ENCODE measurements at places on chromosomes 4 and X. TPM values are rescaled to one million over a fixed set of nuclear protein-coding genes. Genes with fewer than 3 reads are reported as not detected.

DNA sequence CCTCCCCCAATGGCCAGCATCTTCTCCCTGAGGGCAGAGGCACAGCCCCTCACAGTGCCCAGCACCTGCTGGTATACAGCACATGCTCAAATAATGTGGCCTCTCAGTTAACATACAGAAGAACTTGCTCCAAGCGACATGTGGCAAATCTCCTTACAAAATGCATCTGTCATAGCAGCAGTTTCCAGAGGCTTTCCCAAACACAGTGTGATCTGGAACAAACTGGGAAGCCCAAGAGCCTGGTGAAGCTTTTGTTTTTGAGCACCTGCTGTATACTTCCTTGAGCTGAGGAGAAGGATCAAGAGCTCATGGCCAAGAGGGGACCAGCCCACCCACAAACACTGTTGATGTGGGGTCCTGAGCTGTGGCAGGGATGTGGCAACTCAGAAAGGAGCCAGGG, 34.8 kb upstream of the HTRA3 start:
- DNase-seq, result no peak

GRCh38 chr4:18961879-18962278, 940.3 kb upstream of the LCORL start:
- DNase-seq, result no peak

DNA sequence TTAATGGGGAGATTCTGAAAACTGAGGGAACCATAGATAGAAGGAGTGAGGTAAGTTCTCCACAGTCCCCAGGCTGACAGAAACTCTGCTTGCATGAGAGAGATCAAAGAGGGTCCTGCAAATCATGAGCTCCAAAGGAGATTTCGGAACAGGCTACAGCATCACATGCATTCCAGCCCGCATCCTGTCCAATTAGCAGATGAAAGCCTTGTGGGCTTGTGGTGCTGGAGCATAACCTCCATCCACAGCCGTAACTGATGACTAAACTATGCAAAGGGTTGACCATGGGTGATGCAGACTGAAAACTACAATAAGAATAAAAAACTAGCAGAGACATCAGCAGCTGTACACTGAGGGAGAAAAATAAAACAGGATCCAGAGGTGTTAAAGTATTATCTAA, 654.5 kb downstream of the TLL1 start:
- DNase-seq, result no peak

- DNase-seq, result no peak
These were observed 20.2 kb downstream of the ITGB1BP2 start for GRCh38 chrX:71321731-71322130.

USP53 gene
- 9.8 TPM for polyA plus RNA-seq

DNA sequence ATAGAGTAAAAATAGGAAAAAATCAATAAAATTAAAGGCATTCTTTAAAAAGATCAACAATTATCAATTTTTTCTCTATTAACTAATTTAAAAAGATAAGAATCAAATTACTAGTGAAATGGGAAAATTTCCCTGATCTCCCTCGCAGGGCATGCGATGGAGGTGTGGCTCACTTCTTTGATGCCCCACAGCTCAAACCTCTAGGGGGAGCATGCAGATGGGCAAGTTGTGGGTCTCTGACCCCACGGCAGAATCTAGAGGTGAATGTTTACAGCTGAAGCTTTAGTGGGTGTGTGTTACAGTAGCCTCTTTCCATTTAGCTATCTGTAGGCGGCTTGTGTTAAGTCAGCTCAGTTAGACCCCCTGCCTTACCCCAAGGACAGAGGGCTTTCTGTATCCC, 1348.8 kb downstream of the PCDH18 start:
- DNase-seq, result no peak

BTK gene
- 2.0 TPM for polyA plus RNA-seq

TAF7L gene
- polyA plus RNA-seq, result 0.17 TPM

GRCh38 chr4:125434136-125434535, 119.4 kb downstream of the FAT4 start:
- DNase-seq, result no peak

GNRHR gene
- 0.17 TPM for polyA plus RNA-seq

GRCh38 chr4:63275491-63275890, 1133.8 kb downstream of the TECRL start:
- DNase-seq, result no peak

GRCh38 chr4:148116969-148117368, 325.2 kb downstream of the NR3C2 start:
- DNase-seq, result no peak

DNA sequence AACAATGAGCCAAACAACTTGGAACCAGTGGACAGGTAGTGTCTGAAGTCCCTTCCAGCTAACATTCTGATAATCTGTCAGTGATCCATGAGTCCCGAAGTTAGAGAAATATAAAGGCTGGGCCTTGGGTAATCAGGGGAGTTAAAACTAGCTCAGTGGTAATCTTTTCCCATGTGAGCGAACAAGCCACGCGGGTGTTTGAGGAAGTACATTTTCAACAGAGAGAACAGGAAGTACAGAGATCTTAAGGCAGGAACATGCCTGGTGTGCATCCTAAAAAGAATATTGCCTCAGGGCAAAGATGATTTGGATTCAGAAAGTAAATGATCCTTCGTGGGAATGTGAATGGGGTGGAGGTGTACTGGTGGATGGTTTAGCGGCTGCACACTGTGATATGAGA, 42.9 kb downstream of the FNIP2 start:
- no peak for DNase-seq

NAP1L2 gene
- 0.98 TPM for polyA plus RNA-seq

All from muscle of back (tissue), 13 donors.